ENCODE measurements at places on chromosomes 7 and 10.

DNA sequence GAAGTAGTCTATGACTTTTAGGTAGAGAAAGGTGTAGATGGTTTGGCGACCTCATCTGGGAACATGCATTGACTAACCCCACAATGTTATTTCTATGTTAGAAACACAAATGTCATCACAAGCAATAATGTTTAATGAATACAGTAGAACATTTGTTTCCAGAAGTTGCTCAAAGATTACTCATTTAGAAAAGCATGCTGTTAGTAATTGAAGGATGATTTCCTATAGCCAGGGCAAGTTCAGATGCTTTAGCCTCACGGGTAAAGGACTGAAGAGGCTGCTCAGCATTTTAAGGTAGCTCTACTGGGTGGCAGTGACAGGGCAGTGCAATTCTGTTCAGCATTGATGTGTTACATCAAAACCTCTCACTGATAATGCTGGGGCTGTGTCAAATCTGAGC is 199.3 kb upstream of the FZD1 start:
- no peak for DNase-seq

- DNase-seq, result no peak
These were observed 422.8 kb downstream of the DPP6 start for GRCh38 chr7:154474903-154475520.

DNA sequence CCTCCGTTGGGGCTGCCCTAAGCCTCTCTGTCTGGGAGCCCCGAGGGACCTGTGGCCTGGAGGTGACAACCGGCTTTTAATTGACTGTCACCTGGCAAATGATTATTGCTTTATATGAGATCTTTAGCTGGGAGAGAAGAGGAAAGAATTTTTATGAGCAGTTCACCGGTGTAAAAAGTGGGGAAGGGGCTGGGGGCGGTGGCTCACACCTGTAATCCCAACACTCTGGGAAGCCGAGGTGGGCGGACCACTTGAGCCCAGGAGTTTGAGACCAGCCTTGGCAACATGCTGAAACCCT is 2.6 kb upstream of the COX19 start:
- no peak for DNase-seq

GRCh38 chr10:48607356-48608278 is 2.7 kb upstream of the ARHGAP22 start:
- DNase-seq, result peak; percentile 10

- DNase-seq, result no peak
These were observed 58.8 kb downstream of the SHH start for GRCh38 chr7:155753446-155753965.

DNA sequence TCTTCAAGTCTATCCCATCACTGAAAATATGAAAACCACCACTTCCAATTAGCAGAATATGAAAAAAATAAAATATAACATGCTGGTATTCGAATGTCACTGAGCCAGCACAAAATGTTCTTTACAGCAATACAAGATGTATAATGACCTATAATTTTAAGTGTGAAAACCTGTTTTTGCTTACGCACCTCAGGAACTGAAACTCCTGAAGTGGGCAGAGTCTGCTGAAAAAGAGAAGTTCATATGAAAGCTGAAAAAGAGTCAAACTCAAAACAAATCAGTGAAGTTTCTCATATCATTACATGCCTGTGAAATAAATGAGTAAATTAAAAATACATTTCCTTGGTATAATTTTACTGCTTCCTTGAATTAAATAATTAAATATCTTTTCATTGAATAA is 272.5 kb downstream of the DGKB start:
- DNase-seq, result peak; percentile 5
